ENCODE measurements at places on chromosomes 12 and 14. TPM values are rescaled to one million over a fixed set of nuclear protein-coding genes. Genes with fewer than 3 reads are reported as not detected.
A peak's percentile ranks its signal among the peaks of the same experiment; 100 is the strongest.

Gene KCNA1
- not detected for total RNA-seq

Gene CCDC196
- total RNA-seq = not detected

DNA sequence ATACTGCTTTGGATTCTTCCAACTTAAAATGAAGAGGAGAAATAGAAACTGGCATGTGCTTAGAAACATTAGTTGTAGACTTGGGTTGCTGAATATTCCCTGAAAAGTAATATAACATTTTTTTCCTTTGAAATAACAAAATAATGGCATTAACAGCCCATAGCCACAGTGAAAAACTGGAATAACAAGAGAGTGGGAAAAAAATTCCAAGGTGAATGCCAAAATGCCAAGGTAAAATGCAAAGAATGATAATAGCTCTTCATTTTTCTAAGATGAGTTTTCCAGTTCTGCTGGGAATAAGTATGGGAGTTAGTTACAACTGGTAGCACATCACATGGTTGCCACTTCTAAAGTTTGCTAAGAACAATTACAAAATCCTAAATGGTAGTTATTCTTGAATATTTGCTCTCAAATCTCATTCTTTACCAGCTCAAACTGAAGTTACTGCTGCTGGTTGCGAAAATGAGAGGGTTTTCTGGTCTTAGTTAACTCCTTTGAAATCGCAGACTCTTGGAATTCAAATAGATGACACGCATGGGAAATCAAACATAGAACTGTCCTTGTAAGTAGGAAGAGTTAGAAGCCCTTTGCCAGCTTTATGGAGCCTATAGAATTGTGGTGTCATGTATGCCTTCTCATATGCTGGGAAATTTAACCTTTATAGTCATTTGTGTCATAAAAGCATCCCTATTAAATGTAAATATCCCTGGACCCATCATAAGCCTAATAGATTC is 165.0 kb upstream of the DCN start:
- no peak for DNase-seq
- H3K27ac ChIP-seq = no peak overlapping the region
- H3K4me3 ChIP-seq = no peak overlapping the region
- H3K36me3 ChIP-seq = no peaks in the 10 kb centered on the region
- H3K4me1 ChIP-seq = no peaks in the 10 kb centered on the region
- no peaks in the 10 kb centered on the region for H3K27me3 ChIP-seq

Gene DCN
- total RNA-seq = not detected

- no peak for DNase-seq
- no peaks in the 10 kb centered on the region for H3K36me3 ChIP-seq
- peak overlapping the region; percentile 46 for H3K27ac ChIP-seq
- no peak overlapping the region for H3K4me3 ChIP-seq
- H3K4me1 ChIP-seq = peaks cover 15% of the 10 kb centered on the region
Observed at GRCh38 chr14:105701456-105702274, 175.3 kb downstream of the TMEM121 start.

Gene RNF212B
- not detected for total RNA-seq

GRCh38 chr12:41224066-41224465 is 35.9 kb downstream of the PDZRN4 start:
- H3K36me3 ChIP-seq = no peaks in the 10 kb centered on the region
- DNase-seq = no peak
- no peak overlapping the region for H3K4me3 ChIP-seq
- no peak overlapping the region for H3K27ac ChIP-seq

Gene ZDHHC22
- not detected for total RNA-seq
